ENCODE measurements at places on chromosomes 11 and 22.

GRCh38 chr22:36423461-36424404 is 36.0 kb upstream of the MYH9 start:
- DNase-seq, result no peak

DNA sequence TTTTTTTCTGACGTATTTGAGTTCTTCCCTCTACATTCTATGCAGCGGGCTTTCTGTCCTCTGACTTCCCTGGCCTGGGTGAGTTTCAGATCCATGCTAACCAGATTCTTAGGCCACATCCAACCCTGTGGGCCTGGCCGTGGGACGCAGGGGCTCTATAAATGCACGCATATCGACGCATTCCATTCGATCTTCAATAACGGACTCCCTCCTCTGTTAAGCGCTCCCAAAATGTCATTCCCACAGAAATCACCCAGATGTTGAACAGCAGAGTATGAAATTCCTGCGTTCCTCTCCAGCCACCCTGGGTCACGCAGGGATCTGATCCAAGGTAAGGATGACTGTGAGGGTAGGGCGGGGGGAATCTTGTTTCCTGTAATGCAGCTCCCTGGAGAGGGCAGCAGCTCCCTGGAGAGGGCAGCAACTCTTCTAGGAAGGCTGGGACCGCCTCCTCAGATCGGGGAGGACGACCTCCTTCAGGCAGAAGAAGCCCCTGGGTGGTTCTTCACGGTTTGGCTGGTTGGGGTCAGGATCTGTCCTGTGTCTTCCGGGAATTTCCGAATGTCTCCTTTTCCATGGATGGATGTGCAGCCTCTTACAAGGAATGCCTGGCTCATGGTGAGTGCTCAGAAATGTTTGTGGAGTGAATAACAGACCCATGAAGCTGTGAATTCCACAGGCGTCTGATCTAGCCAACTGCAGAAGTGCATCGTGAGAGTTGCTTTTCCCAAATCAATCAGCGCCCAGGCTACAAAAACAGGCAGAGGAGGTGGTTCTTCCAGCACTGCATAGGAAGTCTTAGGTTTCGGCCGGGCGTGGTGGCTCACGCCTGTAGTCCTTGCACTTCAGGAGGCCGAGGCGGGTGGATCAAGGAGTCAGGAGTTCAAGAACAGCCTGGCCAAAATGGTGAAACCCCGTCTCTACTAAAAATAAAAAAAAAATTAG is 12.2 kb downstream of the MRGPRD start:
- no peak for DNase-seq

GRCh38 chr11:93740031-93740729 is 1.1 kb downstream of the TAF1D start:
- DNase-seq, result no peak

DNA sequence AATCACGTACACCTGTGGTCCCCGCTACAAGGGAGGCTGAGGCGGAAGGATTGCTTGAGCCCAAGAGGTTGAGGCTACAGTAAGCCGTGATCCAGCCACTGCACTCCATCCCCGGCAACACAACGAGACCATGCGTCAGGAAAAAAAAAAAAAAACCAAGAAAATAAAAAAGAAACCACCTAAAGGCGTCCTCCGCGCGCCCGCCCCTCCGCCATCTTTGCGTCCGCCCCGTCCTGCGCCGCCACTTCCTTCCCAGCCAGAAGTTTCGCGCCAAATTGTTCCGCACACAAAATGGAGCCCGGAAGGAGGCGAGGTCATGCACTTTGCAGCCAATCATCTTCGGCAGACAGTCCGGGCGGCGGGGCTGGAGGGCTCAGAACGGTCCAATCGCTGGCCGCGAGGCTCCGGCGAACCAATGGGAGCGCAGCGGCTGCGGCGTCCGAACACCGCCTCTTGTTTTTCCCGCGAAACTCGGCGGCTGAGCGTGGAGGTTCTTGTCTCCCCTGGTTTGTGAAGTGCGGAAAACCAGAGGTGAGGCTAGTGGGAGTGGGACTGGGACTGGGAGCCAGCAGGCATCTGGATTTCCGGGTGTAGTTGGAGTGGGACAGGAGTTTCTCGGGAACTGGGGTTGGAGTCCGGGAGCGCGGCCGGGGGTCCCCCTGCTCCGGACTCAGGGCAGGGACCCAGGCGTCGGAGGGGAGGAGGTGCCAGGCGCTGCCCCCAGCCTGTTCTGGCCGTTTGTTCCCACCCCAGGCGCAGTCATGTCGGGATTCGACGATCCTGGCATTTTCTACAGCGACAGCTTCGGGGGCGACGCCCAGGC is at the start of gene MCM5:
Gene MCM5 (plus strand): TSS at position 463 of the 823 bp plus-strand sequence. CDS start 299 bp downstream, at position 762.
- DNase-seq, result peak; percentile 93

Data from activated CD8-positive, alpha-beta memory T cell treated with anti-CD3 and anti-CD28 coated beads for 1 hour (primary cell).